Activated CD8-positive, alpha-beta T cell treated with anti-CD3 and anti-CD28 coated beads for 36 hours (primary cell): ENCODE measurements at places on chromosomes 13 and 19. TPM values are rescaled to one million over a fixed set of nuclear protein-coding genes. Genes with fewer than 3 reads are reported as not detected.

Gene ACER1
- not detected for total RNA-seq

Gene MAST3
- 23.3 TPM for total RNA-seq

Gene ZNF888
- 4.5 TPM for total RNA-seq

Gene GDF15
- total RNA-seq: not detected

Gene RASL11A
- total RNA-seq: 2.7 TPM
